ENCODE measurements at places on chromosomes 1 and 21.
A peak's percentile ranks its signal among the peaks of the same experiment; 100 is the strongest.

DNA sequence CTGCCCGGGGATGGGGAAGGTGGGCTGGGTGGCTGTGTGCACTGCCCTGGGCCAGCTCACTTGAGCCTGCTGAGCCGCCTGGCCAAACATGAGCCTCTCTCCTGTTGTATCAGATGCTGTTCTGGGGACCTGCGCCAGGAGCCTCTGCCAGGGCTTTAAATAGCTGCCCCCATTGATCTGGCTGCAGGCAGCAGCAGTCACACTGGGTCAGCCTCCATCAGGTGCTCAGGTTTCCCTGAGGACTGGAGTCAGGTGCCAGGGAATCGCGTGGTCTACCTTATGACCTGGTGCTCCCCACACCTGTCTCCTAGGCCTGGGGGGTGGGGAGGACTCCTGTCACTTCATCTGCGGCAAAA is 700 bp upstream of the CCDC28B start:
- no peak for DNase-seq

DNA sequence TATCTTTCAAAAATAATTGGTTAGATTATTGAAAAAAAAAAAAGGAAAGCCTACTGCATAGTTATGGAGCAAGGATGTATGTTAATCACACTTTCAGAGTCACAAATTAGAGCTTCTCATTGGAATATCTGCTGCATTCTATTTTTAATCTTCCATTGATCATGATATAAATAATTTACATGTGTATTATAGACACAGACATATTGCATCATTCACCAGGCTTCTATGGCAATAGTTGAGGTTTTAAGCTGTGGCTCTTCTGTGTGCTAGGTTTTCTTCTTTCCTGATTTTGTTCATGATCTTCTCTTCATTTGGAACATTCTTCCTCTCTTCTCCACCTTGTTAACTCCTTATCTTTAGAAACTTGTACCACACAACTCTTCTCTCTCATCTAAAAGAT is 123.2 kb upstream of the HMCN1 start:
- no peak for DNase-seq

- no peak for DNase-seq
These were observed 50.7 kb downstream of the ZZZ3 start for GRCh38 chr1:77631751-77632150.

GRCh38 chr1:194225821-194226220 is 1039.4 kb upstream of the B3GALT2 start:
- no peak for DNase-seq

DNA sequence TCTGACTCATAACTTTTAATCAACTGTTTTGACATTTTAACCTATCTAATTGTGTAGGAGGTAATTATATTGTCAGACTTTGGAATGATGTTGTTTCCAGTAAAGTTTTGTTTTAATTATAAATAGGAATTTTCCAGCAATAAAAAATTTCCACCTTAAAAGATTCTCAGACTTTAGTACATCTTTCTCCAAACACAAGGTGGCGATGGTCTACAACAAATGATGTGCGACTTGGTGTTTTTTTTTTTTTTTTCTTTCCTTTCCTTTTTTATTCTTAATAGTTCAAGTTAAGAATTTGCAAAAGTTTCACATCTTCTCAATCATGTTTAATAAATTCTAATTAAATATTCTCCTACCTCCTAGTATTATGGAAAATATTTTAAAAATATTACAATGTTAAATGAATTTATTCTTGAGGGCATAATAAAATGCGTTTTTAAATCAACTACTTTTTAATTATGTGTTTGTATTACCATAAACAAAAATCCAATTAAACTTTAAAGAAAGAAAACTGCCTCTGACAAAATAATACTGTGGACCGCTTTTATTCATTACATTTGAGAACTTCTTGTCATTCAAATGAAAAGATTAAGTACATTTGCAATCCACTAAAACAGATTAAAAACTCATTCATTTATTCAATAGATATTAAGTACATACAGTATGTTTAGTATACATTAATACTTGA is 4.4 kb upstream of the ADAMTS1 start:
- DNase-seq, result peak; percentile 36

- no peak for DNase-seq
These were observed 10.0 kb downstream of the YBEY start for GRCh38 chr21:46295996-46296752.

GRCh38 chr1:83959824-83960498 is 39.0 kb downstream of the TTLL7 start:
- DNase-seq, result no peak

GRCh38 chr1:73623946-73624345 is 574.0 kb downstream of the LRRIQ3 start:
- DNase-seq, result no peak

DNA sequence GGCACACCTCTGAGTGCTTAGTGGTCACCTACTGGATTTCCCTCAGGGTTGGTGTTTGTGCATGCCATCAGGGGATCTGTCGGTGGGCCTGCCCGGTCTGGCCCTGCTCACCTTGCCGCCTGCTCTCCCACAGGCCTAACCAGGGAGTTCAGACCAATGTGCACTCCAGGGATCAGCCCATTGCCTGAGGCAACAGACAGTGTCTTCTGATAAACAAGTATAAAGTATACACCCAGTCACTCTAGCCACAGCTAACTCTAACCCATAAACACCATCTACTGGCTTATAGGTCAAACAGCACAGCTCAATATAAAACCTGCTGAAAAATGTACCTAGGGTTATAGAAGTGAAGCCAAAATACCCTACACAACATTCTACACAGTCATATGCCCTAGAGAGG is 1300.0 kb downstream of the PLA2G4A start:
- peak; percentile 26 for DNase-seq

GRCh38 chr21:35229290-35229689 is 180.2 kb upstream of the RUNX1 start:
- no peak for DNase-seq

DNA sequence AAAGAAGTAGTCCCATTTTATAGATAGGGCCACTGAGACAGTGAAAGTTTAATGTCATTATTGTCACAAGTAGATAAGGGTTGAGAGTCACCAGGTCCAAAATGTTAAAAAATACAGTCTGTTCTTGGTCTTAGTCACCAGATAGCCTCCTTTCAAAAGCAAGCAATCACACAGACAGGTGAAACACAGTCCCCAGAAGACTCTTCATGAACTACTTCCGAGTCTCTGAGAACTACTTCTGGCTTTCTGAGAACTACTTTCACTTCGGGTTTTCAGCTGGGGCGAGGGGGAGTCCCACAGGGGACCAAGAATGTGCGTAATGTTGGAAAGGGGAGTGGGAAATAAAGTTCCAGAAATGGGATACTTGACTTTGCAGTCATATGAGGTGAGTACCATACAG is 143.2 kb downstream of the HHIPL2 start:
- no peak for DNase-seq

DNA sequence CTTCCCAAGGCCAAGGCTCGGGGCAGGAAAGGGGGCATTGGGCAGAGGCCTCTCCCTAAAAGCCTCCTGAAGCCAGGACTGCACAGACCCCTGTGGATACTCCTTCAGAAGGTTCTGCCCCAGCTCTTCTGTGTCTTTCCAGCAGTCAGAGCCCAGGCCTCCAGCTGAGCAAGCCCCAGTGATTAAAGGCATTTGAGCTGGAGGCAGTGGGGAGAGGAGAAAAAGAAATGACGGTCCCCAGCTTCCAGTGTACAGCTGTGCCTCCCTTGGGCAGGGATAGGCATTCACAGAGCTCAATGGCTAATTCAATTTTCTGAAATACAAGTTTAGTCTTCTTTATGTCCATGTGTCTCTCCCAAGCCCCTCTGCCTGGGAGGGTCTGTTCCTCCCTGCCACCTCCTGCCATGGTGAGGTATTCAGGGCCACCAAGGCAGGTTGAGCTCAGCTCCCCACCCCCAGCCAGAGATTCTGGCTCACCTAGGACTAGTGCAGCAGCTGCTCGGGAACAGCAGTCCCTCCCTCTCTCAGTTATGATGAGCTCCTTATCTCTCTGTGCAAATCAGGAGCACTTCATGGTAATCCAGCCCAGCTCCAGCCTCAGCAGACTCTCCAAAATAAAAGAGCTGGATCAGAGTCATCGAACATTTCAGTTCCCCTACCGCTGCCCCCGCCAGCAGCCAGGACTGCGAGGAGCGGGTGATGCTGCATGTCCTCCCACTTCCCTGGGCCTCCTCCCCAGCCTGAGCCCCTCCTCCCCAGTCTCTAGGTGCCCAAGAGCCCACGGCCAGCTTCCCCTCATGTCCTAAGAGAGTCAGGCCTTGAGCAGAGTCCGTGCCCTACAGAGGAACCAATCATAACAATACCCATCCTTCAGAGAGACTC is 208.4 kb upstream of the ZC3H12A start:
- DNase-seq, result no peak

DNA sequence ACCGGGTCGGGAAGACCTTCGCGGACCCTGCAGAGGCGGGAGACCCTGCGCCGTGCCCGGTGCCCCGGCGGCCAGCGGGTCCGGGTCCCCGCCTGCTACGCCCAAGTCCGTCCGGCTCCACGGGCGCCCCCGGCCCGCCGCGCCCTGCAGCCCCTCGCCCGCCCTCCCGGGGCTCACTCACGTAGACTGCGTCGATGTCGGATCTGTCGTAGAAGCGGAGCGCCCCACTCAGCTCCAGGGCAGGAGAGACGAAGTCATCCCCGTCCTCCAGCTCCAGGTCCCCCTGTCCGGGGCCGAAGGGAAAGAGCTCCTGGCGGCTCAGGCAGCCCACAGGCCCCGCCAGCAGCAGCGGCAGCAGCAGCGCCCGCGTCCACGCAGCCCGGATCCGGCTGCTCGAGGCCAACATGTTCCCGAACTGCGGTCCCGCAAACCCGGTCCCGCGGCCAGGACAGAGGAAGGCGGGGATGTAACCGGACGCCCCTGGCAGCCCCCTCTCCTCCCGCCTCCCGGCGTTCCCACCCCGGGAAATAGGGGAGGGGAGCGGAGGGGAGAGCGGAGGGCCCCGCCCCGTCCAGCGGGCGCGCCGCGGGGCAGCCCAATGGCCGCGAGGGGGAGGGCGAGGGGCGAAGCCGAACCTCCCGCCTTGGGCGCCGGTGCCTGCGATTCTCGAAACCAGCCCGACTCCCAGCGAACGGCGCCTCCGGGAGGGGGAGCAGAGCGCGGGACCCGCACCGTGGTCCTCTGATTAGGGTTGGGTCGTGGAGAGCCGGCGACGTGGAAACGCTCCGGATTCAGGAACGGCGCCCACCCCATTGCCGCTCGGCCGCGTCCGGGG is at the start of gene NID1:
Gene NID1 (minus strand): TSS at position 417 of the 835 bp plus-strand sequence. CDS start 11 bp downstream, at position 406.
- DNase-seq, result peak; percentile 60

GRCh38 chr1:163388970-163389369 is 67.2 kb downstream of the NUF2 start:
- no peak for DNase-seq

GRCh38 chr1:156750711-156751450 is 594 bp downstream of the HDGF start:
- DNase-seq, result peak; percentile 50

GRCh38 chr1:88311265-88311664 is 372.8 kb upstream of the PKN2 start:
- DNase-seq, result no peak

- no peak for DNase-seq
These were observed 605.8 kb upstream of the ADAMTS5 start for GRCh38 chr21:27572696-27573095.

- no peak for DNase-seq
These were observed 5.1 kb downstream of the DNAJB4 start for GRCh38 chr1:78009836-78010235.

- peak; percentile 42 for DNase-seq
These were observed 131.8 kb upstream of the NGF start for GRCh38 chr1:115469703-115470476.

GRCh38 chr1:206854401-206855129 is 10.9 kb upstream of the IL20 start:
- DNase-seq, result no peak

- peak; percentile 9 for DNase-seq
These were observed 190.5 kb downstream of the PTPRC start for GRCh38 chr1:198829356-198829755.

- DNase-seq, result no peak
These were observed 39.8 kb upstream of the PRRX1 start for GRCh38 chr1:170624146-170624545.

- DNase-seq, result no peak
These were observed 134.6 kb upstream of the PDE4B start for GRCh38 chr1:65658122-65658521.

DNA sequence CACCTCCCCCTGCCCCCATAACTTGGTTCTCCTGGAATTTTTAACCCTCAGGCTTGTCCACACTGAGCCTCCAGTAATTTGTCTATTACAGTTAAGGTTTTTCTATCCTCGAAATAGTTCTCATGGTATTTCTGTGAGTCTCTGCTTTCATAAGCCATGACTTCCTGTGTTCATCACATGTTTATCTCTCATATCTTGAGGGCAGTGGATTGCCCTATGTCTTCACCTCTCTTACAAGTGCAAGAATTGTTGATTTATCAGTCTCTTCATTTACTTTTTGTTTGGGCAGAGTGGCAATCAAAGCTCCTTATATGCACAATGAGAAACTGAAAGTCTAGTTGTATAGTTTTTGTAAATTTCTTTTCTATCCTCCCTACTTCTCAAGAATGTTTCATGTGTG is 328.4 kb downstream of the PLA2G4A start:
- DNase-seq, result no peak

DNA sequence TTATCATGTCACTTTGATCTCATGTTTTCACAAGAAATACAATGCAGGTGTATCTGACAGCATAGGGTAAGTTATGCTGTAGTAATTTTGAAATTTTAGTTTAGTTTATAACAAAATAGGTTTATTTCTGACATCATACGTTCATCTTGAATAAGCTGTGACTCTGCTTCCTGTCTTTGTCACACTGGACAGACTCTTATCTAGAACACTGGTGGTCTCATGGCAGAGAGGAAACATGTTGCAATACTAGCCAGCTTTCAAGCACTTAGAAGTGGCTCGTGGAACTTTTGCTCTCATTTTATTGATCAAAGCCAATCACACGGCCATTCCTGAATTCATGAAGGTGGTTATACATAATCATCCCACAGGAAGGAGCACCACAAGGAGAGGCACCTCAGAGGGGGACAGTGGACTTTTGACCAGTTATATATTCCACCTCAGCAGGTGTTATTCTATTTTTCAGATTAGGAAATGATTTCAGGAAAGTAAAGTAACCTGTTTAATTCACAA is 46.5 kb downstream of the CYP2J2 start:
- DNase-seq, result peak; percentile 54

DNA sequence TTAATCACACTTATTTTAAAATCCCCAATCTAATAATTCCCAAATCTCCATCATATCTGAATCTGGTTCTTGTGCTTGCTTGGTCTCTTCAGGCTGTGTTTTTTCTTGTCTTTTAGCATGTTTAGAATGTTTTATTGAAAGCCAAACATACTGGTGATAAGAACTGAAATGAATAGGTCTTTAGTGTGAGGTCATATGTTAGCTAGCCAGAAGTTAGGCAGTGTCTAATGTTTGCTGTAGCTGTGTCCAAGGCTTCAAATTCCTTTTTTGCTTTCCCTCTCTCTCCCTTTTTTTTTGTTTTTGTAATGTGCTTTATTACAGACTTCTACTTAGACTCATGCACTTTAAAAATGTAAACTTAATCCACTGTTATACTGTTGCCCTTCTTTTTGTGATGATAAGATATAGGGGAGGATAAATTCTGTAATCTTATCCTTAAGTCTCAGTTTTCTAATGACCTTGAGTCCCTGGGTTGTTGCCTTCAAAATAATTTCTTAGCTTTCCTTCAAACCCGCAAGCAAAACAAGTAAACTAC is 725.1 kb downstream of the BRINP3 start:
- DNase-seq, result no peak
